Activated T-cell treated with anti-CD3 and anti-CD28 coated beads for 24 hours (primary cell): ENCODE measurements at places on chromosomes 5 and 9.

GRCh38 chr5:34576891-34577666 lies 79.0 kb upstream of the RAI14 start:
- DNase-seq: no peak

- no peak for DNase-seq
These were observed 77.7 kb downstream of the FOXD1 start for GRCh38 chr5:73370640-73371583.

- DNase-seq: no peak
These were observed 686.7 kb downstream of the CDH18 start for GRCh38 chr5:19301271-19301670.

DNA sequence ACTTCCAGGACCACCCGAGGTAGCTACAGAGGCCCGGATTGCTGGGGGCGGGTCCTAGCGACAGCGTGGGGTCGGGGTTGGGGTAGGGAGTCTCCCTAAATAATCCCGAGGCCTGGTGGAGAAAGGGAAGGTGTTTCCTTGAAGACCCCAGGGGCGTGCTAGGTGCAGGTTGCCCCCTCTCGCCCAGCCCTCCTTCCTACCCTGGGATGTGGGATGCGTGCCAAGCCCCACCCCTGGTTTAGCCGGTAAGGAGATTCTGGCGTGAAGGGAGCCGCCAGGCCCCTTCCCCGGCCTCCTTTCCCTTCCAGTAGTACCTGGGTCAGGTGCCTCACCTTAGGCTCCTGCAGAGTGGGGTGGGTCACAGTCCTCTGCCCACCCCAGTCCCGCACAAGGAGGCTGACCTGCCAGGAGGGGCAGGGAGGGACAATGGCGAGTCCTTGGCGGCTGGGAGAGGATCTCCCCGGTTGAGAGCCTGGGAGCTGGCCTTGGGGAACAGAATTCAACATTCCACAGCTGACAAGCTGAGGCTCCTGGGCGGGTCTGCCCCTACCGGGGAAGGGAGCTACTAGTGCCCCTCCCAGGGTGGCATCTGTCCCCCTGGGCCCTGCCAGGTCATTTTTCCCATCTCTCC lies 674 bp downstream of the TSPAN17 start:
- no peak for DNase-seq

DNA sequence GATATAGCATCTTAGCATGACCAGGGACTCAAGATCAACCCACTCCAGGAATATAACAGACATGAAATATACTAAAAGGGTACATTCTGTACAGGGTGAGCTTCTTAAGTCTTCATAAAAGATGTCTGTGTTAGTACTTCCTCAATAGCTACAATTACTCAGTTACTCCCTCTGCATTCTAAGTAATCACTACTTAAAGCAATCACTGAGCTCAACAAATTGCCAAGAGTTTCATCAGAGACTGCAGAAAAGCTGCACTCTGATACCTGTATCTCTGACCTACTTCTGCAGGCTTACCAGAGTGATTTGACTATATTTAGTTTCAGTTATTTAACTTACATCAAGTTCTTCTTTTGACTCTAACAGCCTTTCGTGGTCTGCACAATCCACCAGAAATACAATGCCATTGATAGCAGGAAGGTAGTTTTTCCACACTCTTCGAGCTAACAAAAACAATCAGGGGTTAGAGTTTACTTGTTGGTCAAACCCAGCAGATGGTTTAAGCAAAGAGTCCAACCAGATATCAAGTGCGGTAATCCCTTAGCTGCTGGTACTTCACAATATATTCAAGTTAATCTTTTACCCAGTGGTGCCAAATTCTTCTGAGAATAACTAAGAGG lies 23.3 kb downstream of the SAR1B start:
- no peak for DNase-seq

DNA sequence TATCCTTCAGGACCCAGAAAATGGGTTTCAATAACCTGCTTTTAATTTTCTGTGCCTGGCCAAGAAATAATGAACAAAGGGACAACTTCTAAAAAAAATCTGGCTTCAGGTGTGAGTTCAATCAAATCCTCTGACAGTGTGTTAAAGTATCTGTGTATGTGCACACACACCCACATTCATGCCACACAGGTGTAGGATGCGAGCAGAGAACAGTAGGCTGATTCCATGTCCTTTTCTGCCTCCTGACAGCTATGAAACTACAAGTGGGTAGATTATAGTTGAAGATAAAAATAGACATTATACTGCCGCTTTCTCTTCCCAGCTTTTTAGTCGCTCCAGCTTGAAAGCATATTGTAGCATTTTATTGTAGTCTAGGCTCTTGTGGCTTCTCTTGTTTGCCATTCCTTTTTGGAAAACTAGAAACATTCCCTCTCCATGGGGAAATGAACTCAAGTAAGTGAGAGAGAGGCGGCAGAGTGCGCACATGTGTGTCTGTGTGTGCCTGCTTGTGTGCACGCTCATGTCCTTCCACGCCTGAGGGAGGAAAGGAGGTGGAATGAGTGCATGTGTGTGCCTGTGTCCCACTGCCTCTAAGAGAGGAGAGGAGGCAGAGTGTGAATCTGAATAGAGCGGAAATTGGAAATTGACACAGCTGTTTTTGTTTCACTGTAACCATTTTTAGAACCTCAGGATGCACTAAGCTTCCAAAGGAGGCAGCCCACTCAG lies 273.0 kb downstream of the ELAVL2 start:
- DNase-seq: no peak

DNA sequence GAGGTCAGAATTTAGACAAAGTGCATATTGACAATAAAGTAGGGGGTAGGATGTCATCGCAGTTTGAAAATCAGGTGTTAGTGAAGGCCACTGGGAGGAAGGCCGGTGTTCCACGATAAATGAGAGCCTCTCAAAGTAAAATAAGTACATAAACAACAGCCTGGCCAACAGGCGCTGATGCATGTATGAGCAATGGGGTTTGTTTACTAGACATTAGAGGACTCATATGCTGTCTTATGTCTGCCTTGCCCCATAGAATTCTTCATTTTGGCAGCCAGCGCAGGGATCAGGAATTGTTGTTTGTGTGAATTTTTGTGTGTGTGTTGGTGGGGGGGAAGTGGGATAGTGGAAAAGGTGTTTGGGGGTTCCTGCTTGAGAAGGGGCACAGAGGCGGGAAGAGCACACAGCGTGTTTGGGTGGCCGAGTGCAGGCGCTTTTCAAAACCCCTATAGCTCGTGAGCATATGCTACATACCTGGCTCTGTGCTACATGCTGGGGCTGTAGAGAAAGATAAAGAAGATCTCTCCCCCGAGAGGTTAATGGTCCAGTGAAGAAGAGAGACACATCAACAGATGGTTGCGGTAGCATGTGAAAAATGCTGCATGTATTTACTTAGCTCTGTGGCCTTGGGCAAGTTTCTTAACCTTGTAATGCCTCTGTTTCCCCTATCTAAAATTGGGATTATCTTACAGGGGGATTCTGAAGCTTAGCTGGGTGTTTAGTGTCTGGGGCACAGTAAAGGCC lies 11.5 kb downstream of the SNX30 start:
- no peak for DNase-seq

DNA sequence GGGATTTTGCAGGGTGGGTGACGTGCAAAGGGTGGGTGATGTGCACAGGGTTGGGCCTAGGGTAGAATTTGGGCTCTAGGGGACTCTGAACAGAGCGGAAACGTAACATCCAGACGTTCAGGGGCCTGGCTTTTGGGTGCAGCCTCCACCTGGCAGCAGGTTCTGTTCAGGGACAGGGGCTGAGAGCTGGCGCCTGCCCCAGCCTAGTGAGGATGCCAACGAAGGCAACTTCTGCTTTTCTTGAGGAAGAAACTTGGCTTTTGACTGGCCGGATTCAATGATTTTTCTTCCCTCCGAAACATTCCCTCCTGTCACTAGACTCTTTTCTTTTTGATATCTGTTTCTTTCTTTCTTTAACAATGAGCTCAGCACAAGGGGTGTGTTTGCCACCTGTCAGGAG lies 38.6 kb upstream of the SLC6A19 start:
- DNase-seq: no peak
